GM04504 (cell line): ENCODE measurements at places on chromosomes 7 and 10.

DNA sequence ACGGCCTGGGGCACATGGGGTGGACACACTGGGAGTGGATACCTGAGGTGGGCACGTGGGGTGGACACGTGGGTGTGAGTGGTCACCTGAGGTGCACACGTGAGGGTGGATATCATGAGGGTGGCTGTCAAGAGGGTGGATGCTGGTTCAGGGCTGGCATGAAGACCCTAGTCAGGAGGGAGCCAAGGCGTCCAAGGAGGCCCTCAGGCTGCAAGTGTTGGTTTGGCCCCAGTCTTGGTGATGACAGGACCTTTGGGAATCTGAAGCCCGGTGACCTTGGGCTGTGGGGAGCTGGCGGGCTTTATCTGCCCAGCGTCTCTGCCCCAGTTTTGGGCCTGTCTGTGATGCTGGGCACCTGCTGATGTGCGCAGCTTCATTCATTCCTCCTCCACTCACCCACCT, 24.9 kb upstream of the PFKFB3 start:
- DNase-seq = no peak

DNA sequence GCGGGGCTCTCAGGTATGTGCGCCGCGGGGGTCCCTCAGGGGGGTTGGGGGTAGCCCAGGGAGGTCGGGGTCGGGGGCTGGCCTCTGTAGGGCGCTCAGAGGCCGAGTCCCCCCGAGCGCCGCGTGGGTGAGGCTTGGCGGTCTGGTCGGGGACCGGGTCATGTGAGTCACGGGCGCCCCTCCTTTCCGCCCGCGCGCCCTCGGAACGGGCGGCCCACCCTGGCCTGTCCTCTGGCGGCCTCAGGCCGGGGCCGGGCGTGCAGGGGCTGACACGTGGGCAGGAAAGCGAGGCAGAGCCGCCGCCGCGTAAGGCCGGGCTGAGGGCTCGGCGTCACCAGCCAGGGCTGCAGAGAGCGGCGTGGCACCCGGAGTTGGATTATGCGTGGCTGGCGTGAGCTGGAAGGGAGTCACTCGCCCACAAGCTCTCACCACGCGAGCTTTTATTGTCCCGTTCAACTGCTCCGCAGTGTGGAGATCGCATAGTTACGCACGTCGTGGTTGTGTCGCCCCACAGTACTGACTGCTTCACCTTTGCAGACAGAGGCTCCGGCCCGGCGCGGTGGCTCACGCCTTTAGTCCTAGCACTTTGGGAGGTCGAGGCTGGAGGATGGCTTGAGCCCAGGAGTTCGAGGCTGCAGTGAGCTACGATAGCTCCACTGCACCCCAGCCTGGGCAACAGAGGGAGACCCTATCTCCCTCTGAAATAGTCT, 385 bp downstream of the SHLD2 start:
- DNase-seq = peak; percentile 73

- DNase-seq = peak; percentile 1
Measured at GRCh38 chr7:48389977-48390376, 218.7 kb downstream of the ABCA13 start.

DNA sequence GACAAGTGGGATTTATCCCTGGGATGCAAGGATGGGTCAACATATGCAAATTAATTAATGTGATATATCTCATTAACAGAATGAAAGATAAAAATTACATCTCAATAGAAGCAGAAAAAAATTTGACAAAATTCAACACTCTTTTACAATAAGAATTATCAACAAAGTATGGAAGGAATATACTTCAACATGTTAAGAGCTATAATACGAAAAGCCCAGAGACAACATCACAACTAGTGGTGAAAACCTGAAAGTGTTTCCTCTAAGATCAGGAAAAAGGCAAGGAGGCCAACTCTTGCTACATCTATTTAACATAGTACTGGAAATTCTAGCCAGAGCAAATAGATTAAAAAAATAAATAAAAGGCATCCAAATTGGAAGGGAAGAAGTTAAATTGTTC, 970.0 kb upstream of the POT1 start:
- DNase-seq = no peak

DNA sequence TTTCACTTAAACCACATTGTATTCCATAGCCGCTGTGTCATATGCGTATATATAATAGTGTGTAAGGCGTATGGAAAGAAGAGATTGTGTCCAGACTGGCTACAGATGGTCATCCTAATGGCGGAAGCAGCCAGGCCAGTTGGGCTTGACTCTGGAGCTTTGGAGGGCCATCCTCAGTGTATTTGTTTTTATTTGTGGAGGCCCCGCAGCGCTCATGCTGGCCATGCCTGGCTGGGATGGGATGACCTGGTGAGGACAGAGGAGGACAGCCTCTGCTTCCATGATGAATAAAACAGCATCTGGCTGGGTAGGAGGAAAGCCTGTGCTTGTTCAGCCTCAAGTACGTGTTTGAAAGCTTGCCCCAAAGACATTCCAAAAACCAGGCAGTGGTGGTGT, 220.3 kb downstream of the EBF3 start:
- no peak for DNase-seq

DNA sequence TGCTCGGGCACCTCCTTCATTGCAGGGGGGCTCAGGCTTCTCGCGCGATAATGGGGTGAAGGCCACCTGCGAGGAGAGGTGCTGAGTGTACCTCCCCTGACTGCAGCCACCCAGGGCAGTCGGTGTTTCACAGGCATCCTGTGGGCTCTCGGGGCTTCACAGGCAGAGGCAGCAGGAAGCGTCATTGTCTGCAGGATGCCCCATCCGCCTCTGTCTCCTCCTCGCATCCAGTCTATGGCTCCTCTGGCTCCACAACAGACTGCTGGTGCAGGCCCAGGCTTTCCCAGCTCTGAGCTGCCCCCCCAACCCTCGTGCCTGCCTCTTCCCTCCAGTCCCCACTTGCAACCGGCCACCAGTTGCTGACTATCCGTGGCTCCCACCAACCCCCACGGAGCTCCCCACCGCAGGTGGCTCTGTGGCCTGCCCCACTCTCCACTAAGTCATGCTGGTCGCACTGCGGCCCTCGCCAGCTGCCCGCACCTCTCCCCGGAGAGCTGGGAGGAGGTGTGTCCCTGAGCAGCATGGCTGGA, 36.5 kb downstream of the CAMK2B start:
- no peak for DNase-seq

DNA sequence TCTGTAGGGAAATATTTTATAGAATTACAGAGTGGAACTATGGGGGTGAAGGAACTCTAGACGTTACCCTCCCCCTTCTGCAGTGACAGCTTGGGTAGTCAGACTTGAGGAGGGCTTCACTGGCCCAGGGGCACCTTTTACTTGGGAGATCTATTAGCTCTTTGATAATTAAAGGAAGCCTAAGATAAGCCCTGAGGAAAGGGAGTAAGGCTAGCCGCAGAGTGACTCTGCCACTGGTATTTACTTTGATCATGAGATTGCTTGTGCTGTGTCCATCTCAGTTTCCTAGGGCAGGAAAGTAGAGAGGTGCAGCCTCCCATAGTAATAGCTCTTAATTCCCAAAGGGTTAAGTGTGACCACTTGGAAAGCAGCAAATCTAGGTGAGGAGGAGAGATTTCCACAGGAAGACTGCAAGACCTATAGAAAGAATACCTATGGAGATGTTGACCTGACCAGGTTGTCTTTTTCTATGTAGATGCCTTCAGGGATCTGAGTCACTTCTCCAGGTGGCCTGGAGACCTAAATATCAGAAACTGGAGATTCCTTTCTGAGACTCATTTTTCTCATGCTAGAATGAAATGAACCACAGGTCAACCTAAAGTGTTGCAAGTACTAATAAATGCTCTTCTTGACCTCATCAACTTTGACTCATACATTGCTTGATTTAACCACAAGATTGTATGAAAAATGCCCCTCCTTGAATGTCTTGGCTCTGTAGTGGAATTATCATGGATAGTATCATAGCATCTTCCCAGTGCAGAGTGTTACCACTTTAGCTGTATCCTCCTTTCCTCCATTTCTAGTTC, 447.3 kb upstream of the GHITM start:
- DNase-seq = no peak

DNA sequence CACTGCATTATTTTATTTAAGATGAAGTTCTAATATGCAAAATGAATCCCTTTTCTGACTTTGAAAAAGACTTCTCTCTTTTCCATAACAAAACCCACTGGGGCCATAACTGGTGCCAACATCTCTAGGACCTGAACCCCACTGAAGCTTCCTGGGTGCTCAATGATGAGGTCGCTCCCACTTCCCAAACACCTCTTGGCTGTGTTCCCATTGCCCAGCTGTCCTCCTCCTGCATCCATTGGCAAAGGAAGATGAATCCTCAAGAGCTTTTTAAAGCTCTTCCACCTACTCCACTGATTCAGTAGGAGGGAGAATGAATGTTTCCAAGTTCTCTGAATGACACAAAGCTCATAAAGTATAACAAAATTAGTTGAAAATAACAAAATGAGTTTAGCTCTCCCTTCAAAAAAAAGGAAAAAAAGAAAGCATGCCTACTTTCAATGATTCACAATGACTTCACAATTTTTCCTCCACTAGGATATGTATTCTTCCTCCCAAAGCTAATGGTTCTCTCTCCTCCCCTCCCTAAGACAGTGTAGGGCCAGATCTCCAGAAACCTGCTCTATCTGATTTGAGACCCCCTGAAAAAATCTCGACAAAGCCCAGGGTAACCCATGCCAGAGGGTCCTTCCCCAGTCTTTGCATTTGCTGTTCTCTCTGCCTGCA, 64.8 kb downstream of the SORBS1 start:
- DNase-seq = no peak

GRCh38 chr10:490256-490655, 199.2 kb downstream of the DIP2C start:
- DNase-seq = peak; percentile 86

DNA sequence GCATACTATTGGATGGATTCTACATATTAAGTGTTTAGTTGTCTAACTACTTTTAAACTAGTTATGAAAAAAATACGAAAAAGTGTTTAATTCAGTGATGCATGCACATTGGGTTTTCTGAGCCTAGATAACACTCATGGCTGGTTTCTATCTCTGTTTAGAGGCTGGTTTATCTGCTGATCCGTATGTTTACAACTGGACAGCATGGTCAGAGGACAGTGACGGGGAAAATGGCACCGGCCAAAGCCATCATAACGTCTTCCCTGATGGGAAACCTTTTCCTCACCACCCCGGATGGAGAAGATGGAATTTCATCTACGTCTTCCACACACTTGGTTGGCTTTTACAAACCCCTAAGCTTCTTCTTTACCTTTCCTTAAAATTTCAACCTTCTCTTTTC, 10.2 kb downstream of the GPNMB start:
- DNase-seq = no peak

- no peak for DNase-seq
Measured at GRCh38 chr10:133403784-133404183, 9.8 kb downstream of the MTG1 start.
